ENCODE measurements at places on chromosomes 4 and X.

DNA sequence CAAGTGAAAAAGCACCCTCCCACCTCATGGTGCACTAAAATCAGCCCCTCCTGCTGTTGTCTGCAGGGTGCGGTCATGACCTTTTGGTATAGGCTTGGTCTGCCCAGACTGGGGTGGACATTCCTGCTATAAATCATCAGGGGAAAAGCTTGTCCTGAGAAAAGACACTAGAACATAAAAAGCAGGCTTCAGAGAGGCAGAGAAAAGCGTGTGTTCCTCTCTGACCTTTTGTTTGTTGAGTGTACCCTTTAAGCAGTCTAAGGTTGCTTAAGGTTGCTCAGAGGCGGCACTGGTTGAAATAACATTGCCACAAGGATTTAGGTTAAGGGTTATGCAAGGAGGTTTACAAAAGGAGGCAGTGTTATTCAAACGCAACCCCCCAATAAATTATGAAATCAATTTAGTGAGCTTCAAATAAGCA, 43.5 kb downstream of the CCDC158 start:
- no peak for DNase-seq

DNA sequence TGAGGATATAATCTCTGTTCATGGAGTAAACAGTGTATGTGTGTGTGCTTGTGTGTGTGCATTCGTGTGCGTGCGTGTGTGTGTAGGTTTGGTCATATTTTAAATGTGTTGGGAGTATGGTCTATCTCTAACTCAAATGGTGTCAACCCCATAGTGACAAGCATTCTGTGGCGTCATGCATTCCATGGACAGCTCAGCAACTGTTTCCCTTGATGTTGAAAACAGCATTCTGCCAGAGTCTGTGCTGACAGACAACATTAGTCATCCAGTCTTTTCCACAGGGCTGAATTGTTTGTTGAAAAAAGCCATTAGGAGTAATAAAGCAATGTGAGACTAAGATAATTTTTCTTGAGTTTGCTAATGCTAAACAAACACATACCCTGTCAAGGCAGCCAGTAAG, 706.6 kb downstream of the PCDH19 start:
- no peak for DNase-seq

GRCh38 chr4:114423582-114423981, 175.0 kb upstream of the UGT8 start:
- no peak for DNase-seq

GRCh38 chrX:48933757-48934156, 14.9 kb upstream of the PIM2 start:
- DNase-seq, result no peak

DNA sequence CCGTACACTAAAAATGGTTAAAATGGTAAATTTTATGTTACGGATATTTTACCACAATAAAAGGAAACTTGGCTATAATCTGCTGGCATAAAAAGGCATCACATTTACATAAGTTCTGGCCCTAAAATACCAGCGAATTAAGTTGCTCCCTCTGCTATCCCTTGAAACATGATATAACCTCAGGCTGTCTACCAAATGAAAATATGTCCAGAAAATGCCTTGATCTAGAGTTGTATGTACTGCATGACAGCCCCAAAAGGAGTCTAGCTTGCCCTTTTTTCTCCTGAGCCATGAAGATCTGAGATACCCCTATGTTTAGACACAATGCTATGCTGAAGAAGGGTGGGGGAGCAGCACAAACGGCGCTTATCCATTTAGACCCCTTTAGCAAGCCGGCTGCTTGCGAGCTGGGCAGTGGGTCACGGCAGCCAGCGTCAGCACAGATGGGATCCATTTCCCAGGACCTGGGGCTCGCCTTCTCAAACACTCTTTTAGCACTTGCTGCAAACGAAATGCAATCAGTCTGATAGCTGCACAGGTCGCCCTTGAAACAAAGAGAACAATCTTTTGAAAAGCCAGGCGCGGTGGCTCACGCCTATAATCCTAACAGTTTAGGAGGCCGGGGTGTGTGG, 77.0 kb downstream of the AFAP1 start:
- DNase-seq, result no peak

DNA sequence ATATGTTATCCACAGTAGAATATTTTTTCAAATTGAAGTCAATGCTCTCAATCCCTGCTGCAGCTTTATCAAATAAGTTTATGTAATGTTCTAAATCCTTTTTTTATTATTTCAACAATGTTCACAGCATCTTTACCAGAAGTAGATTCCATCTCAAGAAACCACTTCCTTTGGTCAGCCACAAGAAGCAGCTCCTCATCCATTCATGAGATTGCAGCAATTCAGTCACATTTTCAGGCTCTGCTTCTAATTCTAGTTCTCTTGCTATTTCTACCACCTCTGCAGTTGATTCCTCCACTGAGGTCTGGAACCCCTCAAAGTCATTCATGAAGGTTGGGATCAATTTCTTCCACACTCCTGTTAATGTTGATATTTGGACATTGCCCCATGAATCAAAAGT, 2301.3 kb upstream of the TENM3 start:
- DNase-seq, result no peak

- DNase-seq, result no peak
Observed at GRCh38 chrX:94600077-94600476, 926.1 kb downstream of the FAM133A start.

DNA sequence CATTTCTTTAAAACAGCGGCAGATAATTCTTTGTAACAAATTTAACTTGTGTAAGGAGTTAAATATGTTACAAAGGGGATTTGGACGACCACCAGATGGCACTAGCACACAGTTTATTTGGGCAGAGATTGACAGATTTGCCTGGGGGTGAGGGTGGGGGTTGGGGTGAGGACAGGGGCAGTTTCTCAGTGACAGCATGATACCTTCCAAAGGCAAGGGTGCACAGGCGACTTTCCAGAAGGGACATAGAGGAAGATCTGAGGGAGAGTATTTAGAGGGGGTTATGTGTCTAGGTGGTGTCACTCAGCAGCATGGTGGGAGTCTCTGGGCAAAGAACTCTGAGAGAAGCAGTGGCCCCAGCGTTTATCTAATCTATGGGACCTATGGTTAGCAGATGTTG, 9.6 kb upstream of the TMA16 start:
- no peak for DNase-seq

DNA sequence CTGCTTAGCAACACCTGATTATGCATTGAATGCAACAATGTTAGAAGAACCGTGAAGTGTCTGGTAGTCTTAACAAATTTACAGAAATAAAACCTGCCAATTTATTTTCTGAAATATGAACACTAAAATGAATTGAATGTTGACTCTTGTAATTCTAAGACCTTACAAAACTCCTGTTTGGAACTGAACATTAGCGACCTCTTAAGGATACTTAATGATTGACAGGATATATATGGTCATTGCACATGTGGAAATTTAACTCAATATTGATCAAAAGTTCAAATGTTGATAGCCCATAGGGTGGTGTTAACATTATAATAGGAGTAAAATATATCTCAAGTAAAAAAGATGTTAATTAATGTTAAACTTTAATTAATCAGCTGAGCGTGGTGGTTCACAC, 79.1 kb downstream of the TECRL start:
- no peak for DNase-seq

- no peak for DNase-seq
Observed at GRCh38 chrX:71396576-71396975, 30.4 kb downstream of the TAF1 start.

- peak; percentile 26 for DNase-seq
Observed at GRCh38 chr4:154551872-154552686, 1.9 kb upstream of the PLRG1 start.

GRCh38 chr4:169114341-169114974, 104.4 kb upstream of the CBR4 start:
- no peak for DNase-seq

- DNase-seq, result no peak
Observed at GRCh38 chr4:117691572-117692351, 342.5 kb upstream of the NDST3 start.

- no peak for DNase-seq
Observed at GRCh38 chr4:183447646-183448045, 3.2 kb downstream of the CDKN2AIP start.

GRCh38 chr4:80305466-80305865, 30.1 kb upstream of the CFAP299 start:
- no peak for DNase-seq

- DNase-seq, result no peak
Observed at GRCh38 chr4:36260731-36261130, 16.4 kb upstream of the ARAP2 start.

DNA sequence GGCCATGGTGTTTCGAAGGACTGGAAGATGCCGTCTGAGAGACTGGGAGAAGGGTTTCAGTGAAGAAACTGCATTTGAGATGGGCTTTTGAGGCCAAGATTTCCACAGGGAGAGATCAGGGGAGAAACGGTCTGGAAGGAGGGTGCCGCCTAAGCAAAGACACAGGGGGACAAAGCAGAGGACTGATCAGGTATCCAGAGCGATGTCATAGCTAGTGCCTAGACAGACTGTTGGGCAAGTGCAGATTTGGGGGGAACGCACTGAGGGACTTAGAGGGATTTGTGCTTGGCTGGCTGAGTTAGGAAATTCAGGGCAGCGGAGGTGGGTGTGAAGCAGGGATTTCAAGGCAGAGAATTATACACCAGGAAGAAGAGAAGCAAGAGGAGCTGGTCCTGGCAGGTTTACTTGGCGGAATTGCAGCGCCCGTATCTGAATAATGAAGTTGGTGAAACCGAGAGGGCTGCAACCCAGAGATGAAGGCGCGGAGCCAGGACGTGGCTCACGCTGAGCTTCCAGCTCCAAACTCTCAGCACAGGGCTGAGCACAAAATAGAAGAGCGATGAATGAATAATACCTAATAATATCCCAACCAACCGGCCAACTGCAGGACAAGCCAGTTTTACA, 106.9 kb downstream of the MAML3 start:
- no peak for DNase-seq

- DNase-seq, result no peak
Observed at GRCh38 chrX:13719192-13719856, 15.1 kb downstream of the TRAPPC2 start.

GRCh38 chrX:47091149-47091775, 13.0 kb downstream of the RGN start:
- DNase-seq, result no peak

- DNase-seq, result no peak
Observed at GRCh38 chr4:163385466-163385865, 41.8 kb downstream of the NPY5R start.

GRCh38 chrX:99820197-99820596, 589.9 kb downstream of the PCDH19 start:
- DNase-seq, result no peak

DNA sequence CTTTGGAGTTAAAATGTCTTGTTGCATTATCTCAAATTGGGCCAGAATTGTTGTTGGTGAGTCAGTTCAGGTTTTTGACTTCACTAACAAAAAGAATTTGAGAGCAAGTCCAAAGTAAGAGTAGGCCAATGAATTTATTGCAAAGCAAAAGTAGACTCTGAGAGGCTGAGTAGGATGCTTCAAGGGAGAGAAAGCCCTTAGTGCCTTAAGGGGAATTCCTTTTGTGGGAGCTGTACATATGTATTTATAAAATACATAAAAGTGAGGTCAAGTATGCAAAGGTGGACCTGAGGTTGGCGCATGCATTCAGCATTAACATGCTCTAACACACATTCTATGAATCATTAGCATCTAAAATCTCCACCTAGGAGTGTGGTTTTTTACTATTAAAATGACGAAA, 565.4 kb downstream of the GRXCR1 start:
- DNase-seq, result no peak

DNA sequence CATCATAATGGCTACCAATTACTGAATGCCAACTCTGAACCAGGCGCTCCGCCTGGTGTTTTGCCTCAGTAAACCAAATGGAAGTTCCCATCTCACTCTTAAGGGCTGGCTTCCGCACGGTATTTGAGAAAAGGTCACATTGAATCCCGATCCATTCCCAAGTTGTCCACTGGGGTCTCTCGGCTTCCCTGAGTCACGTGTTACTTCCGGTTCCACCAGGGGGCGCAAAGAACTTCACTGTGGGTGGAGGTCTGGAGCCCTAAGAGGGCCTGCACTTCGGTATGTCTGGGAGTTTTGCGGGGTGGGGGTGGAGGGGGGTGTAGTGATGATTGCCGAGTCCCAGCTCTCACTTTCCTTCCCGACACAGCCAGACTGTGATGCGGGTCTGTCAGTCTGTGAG, 13.4 kb upstream of the NHS start:
- no peak for DNase-seq

DNA sequence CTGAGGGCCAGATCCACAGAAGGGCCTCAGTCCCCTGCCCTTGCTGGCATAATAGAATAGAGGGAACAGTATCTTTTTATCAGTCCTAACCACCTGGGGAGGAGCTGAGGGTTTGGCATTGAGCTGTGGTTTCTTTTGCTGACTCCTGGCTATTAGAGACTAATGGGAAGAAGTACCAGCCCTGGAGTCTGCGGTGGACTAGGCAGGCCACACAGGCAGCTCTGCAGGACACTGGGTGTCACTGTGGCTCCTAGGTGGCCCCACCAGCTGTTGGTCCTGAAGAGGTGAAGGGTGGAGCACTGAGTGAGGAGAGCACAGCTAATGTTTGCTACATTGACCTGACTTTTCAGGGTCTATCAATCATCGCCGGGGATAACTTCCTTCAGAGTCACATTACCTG, 52.8 kb upstream of the GPC4 start:
- no peak for DNase-seq

GRCh38 chr4:162871990-162872389, 294.7 kb downstream of the NAF1 start:
- no peak for DNase-seq

- DNase-seq, result no peak
Observed at GRCh38 chr4:147938496-147938895, 206.6 kb downstream of the ARHGAP10 start.

- no peak for DNase-seq
Observed at GRCh38 chr4:73434311-73434710, 1.7 kb upstream of the AFP start.

- DNase-seq, result no peak
Observed at GRCh38 chr4:171812665-171813525, at the start of gene GALNTL6. Gene GALNTL6, plus strand, starts transcription at chr4:171813404.

- DNase-seq, result no peak
Observed at GRCh38 chr4:25021216-25021615, 9.5 kb downstream of the LGI2 start.

DNA sequence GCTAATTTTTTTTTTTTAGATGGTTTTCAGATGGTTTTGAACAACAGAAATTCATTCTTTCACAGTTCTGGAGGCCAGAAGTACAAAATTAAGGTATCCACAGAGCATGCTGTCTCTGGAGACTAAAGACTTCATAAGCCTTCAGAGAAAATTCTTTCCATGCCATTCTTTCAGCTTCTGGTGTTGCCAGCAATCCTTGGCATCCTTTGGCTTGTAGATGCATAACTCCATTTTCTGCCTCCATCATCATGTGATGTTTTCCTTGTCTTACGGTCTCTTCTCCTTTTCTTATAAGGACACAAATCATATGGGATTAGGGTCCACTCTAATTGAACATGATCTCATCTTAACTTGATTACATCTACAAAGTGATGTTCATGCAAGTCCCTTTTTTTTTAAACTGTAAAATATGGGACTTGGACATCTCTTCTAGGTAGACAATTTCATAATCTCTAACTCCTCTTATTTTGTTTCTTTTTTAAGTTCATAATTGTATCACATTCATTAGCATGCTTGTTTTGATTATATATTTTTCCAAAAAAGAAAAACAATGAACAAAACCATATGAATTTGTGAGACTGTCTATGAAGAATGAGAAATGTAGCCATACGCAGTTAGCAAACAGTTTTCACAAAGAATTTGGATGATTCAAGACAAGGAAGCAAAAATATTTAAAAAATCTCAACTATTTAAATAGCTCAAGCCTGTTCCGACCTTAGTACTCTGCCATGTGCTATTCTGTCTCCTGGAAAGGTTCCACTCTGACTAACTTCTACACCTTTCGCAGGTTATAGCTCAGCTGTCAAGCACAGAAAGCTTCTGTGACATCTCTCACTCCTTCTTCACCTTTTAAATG, 53.1 kb upstream of the GIMD1 start:
- no peak for DNase-seq

GRCh38 chr4:169573889-169574288, 38.5 kb downstream of the NEK1 start:
- no peak for DNase-seq

Data from GF-D8 (cell line).